ENCODE measurements at places on chromosomes 2 and 18.

DNA sequence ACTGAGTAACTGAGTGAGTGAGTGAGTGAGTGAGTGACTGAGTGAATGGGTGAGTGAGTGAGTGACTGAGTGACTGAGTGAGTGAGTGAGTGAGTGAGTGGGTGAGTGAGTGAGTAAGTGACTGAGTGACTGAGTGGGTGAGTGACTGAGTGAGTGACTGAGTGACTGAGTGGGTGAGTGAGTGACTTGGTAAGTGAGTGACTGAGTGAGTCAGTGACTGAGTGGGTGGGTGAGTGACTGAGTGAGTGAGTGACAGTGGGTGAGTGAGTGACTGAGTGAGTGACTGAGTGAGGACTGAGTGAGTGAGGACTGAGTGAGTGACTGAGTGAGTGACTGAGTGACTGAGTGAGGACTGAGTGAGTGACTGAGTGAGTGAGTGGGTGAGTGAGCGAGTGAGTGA lies 13.9 kb downstream of the MAL start:
- DNase-seq, result no peak

DNA sequence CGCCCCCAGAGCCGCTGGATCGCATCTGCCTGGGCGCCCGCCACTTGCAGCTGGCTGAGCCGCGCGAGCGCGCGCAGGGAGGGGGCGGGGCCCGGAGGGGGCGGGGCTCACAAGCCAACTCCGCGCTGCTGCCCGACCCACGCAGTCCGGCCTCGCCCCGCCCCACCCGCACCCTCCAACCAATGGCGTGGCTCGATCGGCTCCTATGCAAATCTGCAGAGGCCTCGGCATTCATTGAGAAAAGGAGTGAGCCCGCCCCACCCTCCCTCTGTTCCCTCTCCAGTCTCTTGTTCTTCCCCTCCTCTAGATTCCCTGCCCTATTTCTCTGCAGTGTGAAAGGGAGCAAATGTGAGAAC lies at the start of gene ALK:
ALK (minus strand) TSS at position 27 of the 356 bp plus-strand sequence. CDS start 927 bp downstream, outside the sequence.
- DNase-seq, result peak; percentile 90

- DNase-seq, result no peak
Observed at GRCh38 chr2:191797942-191798876, 48.7 kb downstream of the CAVIN2 start.

DNA sequence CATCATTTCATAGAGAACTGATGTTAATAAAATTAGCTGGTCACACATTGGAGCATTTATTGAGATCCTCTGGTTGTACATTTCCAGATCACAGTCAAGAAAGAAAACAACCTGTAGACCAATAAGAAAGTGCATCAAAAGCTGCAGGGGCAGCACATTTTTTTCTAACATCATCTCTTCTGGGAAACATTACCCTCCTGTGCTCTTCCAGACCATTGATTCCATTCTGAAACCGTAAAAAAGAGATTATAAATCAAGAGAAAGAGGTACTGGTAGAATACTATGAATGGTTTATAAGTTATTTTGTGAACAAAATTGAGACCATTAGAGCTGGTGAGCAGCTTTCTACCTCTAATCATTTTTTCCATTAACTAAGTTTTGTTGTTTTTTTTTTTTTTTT lies 1548.2 kb upstream of the CELF4 start:
- DNase-seq, result no peak

DNA sequence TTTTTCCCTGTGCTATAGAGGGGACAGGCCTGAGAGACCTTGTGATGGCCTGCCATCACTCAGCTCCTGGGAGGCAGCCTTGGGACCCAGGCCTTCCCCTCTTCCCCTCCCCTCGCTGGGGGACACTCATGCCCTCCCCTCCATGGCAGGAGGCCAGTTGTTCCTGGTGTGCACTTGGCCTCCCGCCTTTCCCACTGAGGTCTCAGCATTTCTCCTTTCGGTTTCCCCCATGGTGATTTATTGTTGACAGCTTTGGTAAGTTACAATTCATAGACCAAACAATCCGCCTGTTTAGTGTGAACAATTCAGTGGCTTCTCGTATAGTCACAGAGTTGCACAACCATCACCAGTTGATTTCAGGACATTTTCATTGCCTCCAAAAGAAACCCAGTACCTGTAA lies 10.2 kb upstream of the CNDP1 start:
- DNase-seq, result no peak

- no peak for DNase-seq
Observed at GRCh38 chr2:29657674-29658073, 263.7 kb downstream of the ALK start.

DNA sequence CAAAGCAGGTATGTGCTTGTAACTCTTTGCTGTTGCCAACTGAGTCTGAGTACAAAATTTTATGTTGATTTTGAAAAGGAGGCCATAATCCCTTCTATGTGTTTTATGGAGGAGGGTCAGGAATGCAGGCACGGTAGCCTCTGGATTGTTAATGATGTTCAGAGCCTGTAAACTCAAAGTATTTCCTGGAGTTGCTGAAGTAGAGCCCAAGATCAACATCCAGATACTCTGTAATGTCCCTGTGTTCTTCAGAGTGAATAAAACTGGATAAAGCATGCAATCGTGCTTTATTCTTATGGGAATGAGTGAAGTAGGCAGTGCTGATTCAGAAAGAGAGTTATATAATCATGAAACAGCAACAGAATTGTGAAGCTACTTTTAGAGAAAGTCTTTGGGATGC lies 61.8 kb upstream of the CHRNA1 start:
- DNase-seq, result no peak

GRCh38 chr18:40066368-40066767 lies 1888.7 kb upstream of the PIK3C3 start:
- no peak for DNase-seq

GRCh38 chr2:235835810-235836209 lies 332.4 kb downstream of the GBX2 start:
- no peak for DNase-seq

DNA sequence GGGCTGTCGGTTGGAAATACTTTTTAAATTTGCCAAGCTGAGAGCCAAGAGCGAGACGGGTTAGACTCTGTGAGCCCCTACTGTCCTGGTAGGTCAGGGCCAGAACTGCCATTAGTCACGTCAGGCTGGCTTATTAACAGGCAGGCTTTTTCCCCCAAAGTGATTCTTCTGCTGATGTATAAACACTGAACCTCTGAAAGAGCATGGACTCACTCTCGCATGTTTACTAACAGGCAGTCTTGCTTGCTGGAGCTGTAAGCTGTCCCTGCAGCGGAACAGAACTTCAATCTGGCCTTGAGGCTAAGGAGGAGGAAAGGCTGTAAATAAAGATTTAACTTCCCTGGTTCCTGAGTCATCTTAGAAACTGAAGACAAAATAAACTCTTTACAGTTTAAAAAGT lies 288.4 kb downstream of the PIEZO2 start:
- DNase-seq, result no peak

DNA sequence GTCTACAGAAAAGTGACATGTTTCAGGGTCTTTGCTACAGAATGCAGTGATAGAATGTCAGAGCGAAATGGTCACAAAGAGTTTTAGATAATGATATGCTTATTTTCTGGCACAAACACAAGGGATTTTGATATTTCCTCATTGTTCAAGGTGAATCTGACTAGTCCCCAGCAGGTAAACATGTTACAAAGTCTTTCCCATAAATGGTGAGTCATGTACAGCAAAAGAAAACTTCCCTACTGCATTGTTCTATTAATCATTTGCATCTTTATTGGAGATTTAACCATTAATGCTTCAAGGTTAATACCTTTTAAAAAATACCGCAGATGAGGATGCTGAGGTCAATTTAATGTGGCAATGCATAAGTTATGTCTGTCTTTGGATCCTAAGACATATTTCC lies 19.1 kb upstream of the TRIB2 start:
- DNase-seq, result no peak

DNA sequence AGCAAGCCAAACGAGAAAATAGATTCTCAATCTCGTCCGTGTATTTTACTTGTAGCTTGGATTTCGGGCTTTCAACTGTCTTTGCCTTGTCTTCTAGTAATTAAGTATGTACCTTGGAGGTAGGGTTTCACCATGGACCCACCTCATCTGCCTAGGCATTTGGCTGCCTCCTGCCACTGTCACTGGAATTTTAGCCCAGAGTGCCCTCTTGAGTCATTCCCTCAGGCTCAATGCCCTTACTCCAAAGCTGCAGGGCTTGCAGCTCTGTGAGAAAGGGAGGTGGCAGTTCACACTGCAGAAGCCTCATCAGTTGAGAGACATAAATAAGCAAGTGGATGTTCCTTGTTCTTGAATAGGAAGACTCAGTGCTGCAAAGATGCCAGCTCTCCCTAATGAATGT lies 89.6 kb downstream of the VSNL1 start:
- DNase-seq, result no peak

- no peak for DNase-seq
Observed at GRCh38 chr18:25042641-25043051, 309.3 kb downstream of the ZNF521 start.

DNA sequence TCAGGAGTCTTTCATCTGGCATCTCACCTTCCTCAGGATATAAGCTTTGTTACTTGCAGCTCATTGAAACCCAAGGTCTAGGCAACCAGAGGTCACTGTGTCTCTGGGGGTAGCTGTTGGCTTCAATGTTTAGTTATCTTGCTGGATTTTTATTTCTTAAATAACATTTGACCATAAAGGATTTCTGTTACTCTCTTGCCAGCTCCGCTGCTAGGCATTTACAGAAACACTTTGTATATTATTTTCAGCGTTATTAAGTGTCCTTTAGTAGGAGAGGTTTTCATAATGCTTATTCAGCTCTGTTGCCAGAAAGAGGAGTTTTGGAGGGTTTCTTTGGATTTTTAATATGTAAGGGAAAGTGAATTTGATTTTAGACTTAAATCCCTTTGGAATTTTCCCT lies 61.4 kb downstream of the QPCT start:
- DNase-seq, result no peak

GRCh38 chr18:31740180-31740579 lies 20.5 kb downstream of the SLC25A52 start:
- DNase-seq, result no peak
